NCI-H2171 (cell line): ENCODE measurements at places on chromosomes 6 and 20.

GRCh38 chr6:13407368-13407708 lies 79.0 kb upstream of the TBC1D7 start:
- DNase-seq, result no peak

GRCh38 chr6:110495949-110496348 lies 19.5 kb upstream of the SLC22A16 start:
- peak; percentile 28 for DNase-seq

DNA sequence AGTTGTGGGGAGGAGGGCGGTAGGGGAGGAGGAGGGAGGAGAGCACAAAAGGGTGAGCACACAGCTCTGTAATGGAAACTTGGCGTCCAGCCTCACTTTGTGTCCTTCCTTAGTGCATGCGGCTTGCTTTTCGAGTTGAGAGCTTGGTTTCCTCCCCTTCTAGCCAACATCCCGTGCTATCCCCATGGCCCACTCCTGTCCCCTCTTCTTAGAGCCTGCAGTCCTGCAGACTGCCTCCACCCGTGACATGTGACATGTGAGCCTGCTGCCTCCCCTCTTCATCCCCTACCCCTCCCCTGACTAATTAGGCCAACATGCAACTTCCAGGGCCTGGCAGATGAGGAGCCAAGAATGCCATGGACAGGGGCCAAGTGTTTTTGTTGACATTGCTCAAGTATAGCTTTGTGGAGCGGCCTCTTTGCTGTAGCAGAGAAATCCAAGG lies 63.2 kb downstream of the SLC24A3 start:
- no peak for DNase-seq

DNA sequence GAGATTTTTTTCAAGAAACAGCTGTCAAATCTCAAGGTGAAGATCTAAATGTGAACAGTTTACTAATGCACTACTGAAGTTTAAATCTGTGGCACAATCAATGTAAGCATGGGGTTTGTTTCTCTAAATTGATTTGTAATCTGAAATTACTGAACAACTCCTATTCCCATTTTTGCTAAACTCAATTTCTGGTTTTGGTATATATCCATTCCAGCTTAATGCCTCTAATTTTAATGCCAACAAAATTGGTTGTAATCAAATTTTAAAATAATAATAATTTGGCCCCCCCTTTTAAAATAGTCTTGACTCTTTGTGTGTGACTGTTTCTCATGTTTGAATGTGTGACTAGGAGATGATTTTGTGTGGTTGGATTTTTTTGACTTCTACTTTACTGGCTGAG lies 4.0 kb downstream of the PNRC1 start:
- no peak for DNase-seq

DNA sequence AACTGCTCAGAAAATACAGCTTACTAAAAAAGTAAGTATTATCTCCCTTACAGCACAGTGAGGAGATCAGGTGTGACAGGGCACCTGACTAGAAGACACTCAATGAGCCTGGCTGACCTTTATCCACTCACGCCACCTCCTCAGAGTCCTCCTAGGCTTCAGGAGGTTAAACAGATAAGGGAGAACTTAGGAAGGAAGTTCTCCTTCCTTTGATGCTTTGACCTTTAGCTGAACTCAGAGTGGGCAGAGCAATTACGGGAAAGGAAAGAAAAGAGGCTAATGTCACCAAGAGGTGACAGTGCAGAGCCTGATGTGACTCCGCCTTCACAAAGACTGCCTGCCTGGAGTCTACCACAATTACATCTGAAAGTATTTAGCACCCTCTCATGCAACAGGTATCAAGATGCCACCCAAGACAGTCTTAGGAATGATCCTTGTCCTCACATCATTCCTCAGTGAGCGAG lies 36.7 kb downstream of the MAN1A1 start:
- DNase-seq, result no peak

GRCh38 chr20:56503916-56504315 lies 20.6 kb upstream of the FAM209A start:
- DNase-seq, result no peak

- no peak for DNase-seq
Observed at GRCh38 chr20:32354592-32355416, 3.3 kb upstream of the ASXL1 start.

DNA sequence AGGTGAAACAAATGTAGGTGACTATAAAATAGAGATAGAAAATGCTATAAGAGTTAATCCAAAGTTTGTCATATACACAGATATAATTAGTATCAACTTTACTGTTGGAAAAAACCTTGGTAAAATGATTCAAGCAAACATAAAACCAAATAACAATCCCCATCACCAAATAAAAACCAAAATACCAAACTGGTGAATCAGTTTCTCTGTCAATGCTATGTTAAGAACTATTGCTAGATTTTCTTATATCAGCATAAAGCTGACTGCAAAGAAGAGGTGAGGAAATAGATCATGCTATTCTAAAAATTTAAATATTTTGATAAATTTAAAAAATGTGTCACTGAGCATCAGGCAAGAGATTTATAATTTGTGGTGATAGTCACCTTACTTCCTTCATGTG lies 658.4 kb downstream of the PHF3 start:
- DNase-seq, result no peak

- peak; percentile 79 for DNase-seq
Observed at GRCh38 chr6:38221251-38221650, 401.7 kb downstream of the ZFAND3 start.

GRCh38 chr6:13885601-13886000 lies 39.2 kb upstream of the RNF182 start:
- no peak for DNase-seq

GRCh38 chr6:44120692-44121443 lies 6.4 kb downstream of the MRPL14 start:
- DNase-seq, result no peak

- DNase-seq, result peak; percentile 58
Observed at GRCh38 chr6:127515234-127515793, 3.8 kb downstream of the MTCL3 start.

GRCh38 chr6:70210462-70210861 lies 92.4 kb downstream of the COL9A1 start:
- DNase-seq, result no peak

DNA sequence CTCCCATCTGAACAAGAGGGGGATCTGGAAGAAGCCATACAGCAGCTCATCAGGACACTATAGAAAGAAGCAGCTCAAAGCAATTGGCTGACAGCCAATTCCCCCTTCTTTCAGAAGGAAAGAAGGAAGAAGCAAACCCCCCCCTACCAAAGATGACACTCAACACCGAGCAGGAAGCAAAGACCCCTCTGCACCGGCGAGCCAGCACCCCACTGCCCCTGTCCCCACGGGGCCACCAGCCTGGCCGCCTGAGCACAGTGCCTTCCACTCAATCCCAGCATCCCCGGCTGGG lies 1.2 kb downstream of the REM1 start:
- no peak for DNase-seq

GRCh38 chr6:89047473-89047872 lies 33.1 kb upstream of the PNRC1 start:
- DNase-seq, result no peak

DNA sequence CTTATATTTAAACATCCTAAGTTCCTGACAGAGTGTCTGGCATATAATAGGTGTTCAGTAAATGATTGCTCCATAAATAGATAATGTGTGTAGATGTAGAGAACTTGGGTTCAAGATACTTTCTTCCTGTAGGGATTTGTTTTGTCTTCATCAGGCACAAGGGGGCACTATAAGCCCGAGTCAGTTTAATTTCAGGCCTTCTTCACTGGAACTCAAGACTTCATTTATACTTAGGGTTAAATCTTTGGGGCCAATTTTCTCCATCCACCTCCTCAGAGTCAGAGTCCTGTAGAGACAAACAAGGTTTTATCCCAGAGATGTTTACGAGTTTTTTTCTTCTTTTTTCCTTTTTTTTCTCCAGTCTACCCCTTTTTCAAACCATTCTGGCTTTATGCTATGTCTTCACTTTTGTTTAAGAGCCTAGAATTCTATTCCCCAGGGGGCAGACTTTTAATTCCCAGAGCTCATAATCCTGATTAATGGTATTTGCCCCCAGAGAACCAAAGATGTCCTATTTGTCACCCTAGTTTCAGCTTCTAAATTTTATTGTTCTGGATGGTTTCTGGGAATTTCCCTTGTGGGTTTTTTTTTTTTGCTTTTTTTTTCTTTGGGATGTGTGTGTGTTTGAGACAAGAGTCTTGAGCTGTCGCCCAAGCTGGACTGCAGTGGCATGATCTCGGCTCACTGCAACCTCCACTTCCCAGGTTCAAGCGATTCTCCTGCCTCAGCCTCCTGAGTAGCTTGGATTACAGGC lies 88.4 kb downstream of the HFE start:
- DNase-seq, result no peak

DNA sequence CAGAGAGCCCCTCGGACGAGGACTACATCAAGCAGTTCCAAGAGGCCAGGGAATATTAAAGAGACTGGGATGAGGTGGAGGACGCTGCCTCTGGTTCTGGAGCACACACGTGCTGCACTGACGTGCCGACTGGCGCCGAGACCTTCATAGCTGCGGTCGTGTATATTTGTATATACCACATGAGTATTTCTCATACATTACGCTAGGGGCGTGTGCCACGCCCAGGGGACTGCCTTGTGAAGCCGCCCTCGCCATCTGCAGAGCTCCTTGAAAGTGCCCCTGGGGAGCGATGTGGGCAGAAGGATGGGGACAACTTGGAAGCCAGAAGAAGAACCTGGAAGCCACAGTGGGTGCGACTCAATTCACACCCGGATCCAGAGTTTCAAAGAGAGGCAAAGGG lies 78.3 kb downstream of the ISM1 start:
- DNase-seq, result peak; percentile 93

GRCh38 chr6:142184307-142184706 lies 37.2 kb downstream of the VTA1 start:
- DNase-seq, result no peak
